ENCODE measurements at places on chromosomes 4 and X. TPM values are rescaled to one million over a fixed set of nuclear protein-coding genes. Genes with fewer than 3 reads are reported as not detected.

Gene TEX13C
- total RNA-seq: not detected

DNA sequence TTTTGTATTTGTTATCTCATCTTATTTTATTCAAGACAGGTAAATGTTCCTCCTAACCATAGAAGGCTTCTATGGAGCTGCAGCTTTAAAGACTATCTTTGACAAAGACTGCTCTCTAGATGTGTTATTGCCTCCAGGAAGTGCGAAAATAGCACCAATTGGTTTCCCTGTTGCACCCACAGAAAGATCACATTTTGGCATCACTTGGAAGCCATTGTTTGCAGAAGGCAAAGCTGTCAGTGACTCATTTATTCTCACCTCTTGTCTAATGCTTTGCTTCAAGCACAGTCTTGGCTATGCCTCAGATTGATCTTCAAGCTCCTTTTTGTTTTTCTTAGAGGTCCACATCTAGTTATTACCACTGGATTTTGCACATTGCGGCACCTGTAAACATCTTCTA is 150.3 kb downstream of the PCDH7 start:
- DNase-seq: no peak

DNA sequence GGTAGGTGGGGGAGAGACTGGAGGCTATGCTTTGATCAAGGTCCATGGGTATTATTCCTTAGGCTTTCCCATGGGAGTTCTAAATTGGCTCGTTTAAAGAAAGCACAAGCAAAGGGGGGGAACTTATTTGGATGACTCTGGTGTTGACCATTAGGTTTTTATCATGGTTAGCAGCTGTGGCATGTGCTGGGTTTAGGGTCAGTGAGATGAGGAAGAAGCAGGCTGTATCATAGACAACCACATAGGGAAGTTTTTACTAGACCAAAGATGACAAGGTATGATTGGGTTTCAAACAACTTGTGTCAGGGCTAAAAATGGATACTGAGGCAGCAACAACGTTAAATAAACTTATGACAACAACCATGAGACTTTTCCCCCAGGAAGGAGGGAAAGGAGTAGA is 97.7 kb downstream of the DNAAF6 start:
- DNase-seq: no peak

DNA sequence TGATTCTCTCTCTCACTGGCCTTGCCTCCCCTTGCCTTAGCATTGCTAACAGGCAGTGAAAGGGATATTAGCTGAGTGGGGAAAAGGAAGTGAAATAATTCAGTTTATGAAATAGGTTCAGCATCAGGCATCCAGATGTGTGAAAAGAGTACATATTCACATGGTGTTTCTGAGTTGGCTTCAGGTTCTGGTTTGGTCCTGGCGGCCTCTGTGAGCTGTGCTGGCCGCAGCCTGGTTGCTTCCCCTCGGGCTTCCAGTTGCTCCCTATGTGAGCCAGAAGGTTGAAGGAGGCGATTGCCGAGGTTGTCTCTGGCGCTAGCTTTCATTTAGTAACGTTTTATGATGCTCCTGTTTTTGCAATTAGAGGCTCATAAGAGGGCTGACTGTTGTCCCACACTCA is 99.1 kb upstream of the TLR2 start:
- no peak for DNase-seq

- no peak for DNase-seq
Measured at GRCh38 chrX:143854006-143854405, 29.9 kb upstream of the UBE2NL start.

DNA sequence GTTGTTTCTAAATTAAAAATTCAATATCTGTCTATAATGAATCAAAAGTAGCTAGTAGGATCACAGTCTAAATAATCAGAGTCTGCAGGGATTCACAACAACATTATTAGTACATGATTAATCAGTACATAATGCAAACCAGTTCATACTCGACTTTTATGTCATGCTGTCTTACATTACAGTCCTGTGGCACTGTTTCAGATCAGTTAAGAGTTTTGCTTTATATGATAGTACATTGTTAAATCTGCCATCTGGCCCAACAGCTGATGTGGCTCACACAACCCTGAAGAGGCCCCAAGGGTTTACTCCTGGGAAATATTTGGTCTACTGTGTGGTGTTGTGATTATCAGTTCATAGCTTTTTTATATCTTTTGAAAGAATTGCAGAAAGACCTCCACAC is 247.1 kb upstream of the ETNPPL start:
- no peak for DNase-seq

Gene SETD7
- 23.0 TPM for total RNA-seq

GRCh38 chr4:182600093-182600492 is 317.1 kb downstream of the DCTD start:
- no peak for DNase-seq

GRCh38 chr4:14054391-14054790 is 426.9 kb upstream of the BOD1L1 start:
- DNase-seq: no peak

DNA sequence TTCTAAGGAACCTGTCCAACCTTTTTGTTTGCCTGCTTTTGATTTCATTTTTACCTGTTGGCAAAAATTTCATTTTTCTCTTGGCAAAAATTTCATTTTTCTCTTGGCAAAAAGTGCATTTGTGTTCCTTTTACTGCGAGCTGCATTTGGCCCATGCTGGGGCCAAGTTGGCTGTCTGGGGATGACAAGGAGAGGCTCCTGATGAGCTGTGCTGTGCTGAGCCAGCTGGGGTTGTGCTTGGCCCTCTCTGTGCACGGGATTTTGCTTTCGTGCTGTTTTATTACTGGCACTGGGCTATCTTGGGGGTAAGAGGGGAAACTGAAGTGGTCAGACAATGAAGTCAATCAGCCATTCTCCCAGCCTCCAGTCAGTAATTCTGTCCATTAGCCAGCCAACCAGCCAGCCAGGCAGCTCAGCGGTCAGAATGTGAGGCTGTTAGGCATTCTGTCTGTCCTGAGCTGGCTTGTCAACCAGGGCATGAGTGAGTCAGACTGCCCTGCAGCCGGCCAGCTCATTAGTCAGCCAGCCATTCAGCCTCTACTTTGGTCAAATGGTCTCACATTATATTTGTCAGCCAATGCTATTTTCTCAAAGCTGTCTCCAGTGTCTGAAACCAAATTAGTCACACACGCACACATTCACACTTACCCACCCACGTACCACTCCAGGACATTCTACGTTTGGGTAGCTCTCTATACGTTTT is 56.9 kb upstream of the PRPS1 start:
- peak; percentile 93 for DNase-seq

DNA sequence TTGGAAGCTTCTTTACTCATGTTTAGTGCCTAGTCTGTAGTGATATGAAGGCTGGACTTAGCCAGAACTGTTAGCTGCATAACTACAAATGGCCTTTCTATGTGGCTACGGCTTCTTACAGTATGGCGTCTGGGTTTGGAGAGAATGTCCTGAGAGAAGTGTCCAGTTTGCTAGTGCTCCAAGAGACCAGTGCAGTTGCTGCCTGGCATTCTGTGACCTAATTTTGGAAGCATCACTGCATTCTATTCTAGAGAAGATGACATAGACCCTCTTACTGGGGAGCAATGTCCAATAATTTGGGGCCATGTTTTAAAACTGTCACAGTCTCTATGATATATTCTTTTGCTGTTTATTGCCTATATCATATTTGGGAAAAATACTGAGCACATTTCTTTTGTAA is 74.2 kb downstream of the STAG2 start:
- no peak for DNase-seq

- no peak for DNase-seq
Measured at GRCh38 chrX:14934423-14934822, 61.2 kb downstream of the MOSPD2 start.

DNA sequence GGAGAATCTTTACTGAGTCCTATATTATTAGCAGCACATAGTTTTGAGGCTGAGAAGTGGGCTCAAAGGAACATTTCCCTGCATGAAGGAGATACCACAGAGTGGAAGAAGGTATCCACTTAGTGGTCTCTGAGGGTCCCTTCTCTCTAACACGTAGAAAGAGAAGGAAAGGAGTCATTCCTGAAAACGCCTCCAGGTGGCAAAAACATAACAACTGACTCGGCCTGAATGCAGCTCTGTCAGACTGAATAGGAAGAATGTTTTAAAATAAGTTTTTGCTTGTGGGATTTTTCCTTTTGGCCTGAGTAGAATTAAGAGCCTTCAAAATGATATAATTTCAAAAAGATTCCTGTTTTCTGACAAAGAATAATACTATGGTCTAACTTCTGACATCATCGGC is 23.3 kb downstream of the RPGR start:
- DNase-seq: no peak

DNA sequence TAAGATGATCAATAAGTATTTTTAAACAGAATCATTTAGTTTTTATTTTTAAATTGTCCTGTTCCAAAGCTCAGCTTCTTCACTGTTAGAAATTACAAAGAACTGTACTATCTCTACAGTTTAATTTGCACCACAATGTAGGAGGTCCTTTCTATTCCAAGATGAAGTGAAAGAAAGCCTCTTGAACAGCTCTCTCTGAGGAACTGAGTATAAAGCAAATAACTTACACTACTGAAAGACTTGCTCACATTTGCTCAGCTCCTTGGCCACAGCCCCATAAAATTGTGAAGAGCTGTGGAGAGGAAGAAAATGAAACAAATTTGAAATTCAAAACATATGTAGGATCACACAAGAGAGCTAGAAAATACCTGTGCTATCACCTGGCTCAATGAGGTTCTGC is 68.6 kb downstream of the ENPEP start:
- no peak for DNase-seq

Gene YIPF7
- total RNA-seq: not detected

Gene MXRA5
- total RNA-seq: not detected

Gene GPC4
- total RNA-seq: 0.96 TPM

Gene FGB
- not detected for total RNA-seq

DNA sequence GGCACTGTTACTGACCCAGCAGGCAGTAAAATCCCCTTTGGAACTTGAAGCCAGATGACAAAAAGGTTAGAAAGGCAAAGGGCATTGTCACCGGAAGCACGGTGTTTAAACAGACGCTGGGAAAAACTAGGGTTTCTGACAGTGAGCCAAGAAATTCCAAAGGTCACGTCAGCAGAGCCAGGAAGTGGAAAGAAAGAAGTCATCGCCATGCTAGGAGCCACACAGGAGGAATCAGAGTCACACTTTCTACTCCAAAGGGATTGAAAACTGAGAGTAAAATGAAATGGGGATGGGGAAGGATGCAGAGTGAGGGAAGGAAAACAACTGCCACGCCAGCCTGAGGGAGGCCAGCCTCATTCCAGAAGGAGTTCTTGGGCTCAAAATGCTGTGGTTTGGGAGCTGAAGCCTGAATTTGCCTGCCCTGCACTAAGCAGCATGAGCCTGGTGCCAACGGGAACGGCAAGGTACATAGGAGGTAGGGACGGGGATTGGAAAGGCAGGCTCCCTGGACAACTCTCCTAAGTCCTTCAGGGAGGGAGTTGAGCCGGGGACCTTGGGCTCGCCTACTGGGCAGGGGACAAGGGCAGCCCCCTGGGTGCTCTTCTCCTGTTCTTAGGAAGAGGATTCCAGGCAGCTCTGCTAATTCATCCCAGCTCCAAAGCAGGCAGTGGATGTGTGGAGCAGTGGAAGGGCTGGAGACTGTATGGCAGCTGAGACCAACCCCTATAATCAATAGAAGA is 66.8 kb downstream of the SOWAHB start:
- peak; percentile 64 for DNase-seq

DNA sequence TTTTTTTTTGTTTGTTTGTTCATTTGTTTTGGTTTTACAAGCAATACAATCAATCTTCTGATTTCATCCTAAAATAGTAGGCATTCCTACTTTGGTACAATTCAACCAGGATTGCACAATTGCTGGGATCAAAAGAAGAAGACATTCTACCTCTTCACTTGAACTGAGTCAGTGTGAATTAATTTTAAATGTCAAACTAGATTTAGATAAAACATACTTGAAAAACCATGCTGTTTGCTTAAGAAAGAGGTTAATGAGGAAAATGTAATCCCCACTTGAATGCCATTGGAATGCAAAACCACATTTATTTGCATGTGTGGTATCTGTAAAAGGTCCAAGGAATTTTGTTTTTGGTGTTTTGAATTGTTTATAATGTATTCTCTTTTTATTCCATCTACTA is 40.5 kb downstream of the HAND2 start:
- DNase-seq: no peak

DNA sequence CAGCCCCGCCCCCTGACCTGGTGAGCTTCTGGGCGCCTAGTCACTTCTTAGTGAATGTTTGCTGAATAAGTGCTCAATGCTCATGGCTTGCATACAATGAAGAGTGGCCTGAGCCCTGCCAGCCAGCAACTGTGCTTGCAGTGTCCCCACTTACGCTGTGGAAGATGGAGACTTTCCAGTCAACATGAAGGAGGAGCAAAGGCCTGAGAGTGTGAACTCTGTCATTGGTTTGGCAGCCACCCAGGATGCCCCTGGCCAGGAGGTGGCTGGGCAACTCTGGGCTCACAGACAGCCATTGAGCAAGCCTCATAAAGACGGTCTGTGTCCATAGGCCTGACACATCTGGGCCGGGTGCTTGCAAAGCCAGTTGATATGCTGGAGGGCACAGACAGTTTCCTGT is 72.1 kb upstream of the MAMLD1 start:
- no peak for DNase-seq

Gene ZFP42
- not detected for total RNA-seq

DNA sequence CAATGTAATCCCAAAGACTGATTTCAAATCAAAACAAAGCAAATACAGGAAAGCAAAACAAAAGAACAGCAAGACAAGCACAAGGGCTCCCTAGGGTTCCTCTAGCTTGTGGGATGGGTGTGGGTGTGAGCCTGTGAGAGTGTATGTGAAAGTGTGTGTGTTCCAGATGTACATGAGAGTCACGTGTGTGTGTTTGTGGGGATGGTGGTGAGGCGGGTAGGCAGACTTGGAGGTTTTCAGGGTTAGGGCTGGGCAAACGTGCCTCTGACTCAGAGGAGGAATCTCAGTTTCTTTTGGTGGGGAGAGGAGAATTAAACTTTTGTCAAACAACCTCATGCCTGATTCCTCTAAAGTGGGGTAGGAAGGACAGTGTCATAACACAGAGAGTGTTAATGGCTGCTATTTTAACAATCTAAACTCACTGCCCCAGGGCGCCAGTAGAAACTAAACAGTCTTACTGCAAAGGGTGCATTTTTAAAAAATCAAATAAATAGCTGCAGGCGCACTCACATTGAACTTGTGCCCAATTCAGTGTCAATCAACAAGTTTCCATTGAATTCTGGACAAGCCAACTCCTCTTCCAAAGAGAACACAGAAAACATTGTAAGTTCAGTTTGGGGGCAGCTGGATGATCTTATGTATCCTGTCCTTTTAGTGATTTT is 51.8 kb downstream of the CHRDL1 start:
- peak; percentile 57 for DNase-seq

DNA sequence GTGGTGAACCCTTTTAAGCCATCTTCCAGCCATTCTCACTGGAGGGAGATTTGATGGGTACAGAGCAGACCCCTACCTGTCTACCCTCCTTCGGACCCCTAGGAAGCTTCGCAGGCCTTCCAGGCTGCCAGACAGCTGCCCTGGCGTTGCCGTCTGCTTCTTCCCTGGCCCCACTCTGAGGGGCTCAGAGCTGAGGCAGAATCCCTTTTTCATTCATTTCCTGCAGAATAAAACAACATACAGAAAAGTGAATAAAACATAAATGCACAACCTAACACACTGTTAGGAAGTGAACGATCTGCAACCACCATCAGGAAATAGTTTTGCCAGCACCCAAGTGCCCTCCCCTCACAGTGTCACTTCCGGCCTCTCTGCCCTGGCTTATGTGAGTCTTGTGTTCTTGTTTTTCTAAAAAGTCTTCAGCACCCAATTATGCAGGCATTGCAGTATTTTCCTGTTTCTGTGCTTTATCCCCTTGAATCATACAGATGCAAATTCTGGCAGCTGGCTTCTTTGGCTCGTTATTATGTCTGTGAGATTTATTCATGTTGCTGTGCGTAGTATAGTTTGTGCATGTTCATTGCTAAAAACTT is 5.6 kb upstream of the ADD1 start:
- no peak for DNase-seq

- DNase-seq: no peak
Measured at GRCh38 chr4:148258535-148258934, 183.7 kb downstream of the NR3C2 start.
